ENCODE measurements at places on chromosomes 2 and 18.

DNA sequence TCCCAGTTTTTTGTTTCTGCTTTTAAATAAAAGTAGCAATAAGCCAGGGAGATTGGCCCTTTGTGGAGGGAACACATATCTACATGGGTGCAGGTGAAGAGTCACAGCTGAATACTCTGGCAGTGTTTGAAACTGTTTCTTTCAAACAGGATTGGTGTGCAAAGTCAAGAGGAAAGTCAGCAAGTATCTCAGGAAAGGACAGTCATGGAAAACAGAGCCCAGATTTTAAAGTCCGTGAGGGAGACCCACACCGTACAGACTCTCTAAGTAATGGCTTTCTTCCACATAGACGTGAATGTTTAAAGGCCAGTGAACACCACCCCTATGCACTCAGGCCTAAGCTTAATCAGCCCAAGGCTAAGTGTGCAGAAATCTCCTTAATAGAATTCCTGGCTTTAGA lies 95.3 kb downstream of the GFPT1 start:
- DNase-seq, result no peak

DNA sequence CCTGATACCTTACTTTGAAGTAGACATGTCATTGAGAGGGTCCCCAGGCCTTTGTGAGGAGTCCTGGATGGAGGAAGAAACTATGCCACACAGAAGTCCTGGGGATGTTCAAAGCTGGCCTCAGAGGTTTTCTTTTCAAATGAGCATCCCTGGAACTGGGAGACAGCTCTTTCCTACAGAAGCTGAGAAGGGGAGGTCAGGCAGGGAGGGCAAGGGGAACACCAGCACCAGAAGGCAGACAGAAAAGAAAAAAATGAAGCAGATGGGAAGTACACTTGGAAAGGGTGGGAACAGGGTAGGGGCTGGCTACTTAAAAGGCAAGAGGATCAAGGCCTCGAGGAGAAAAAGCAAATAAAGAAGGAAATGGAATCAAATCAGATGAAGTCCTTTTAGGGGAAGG lies 120.0 kb downstream of the FMNL2 start:
- no peak for DNase-seq

- no peak for DNase-seq
Measured at GRCh38 chr2:3100386-3100785, 277.2 kb downstream of the EIPR1 start.

- DNase-seq, result no peak
Measured at GRCh38 chr2:20484810-20485611, 38.1 kb downstream of the RHOB start.

DNA sequence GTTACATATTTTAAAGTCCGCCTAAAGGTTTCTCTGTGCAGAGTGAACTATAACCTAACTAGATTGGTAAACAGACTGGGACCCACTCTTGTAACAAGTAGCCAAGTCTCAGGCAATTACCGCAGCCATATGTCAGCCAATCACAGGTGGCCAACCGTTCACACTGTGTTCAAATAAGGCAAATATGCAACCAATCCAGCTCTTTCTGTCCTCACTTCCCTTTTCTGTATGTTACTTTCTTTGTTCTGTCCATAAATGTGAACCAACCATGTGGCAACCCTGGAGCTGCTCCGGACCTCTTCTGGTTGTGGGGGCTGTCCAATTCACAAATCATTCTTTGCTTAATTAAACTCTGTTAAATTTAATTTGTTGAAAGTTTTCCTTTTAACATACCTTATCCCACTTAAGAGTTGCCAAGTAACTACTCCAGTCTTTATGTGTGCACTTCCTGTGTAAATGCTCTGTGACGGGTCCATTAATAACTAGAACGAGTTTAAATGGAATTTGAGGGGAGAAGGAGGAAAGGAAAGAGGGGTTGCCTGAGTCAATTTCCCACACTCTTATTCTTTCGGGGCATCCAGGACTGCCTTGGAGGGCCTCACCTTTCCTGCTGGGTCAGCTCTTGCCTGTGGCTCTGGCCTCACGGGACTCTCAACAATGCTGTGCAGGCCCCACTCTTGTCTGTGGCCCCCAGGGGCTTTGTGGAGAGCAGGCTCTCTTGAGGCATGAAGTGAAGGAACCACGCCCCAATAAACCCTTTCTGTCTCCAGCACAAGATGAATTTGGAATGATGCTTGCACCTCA lies 6.6 kb upstream of the RPL37A start:
- DNase-seq, result no peak
